ENCODE measurements at places on chromosomes 6 and 20.

- no peak for DNase-seq
Observed at GRCh38 chr6:116229287-116229913, 24.5 kb downstream of the TSPYL4 start.

DNA sequence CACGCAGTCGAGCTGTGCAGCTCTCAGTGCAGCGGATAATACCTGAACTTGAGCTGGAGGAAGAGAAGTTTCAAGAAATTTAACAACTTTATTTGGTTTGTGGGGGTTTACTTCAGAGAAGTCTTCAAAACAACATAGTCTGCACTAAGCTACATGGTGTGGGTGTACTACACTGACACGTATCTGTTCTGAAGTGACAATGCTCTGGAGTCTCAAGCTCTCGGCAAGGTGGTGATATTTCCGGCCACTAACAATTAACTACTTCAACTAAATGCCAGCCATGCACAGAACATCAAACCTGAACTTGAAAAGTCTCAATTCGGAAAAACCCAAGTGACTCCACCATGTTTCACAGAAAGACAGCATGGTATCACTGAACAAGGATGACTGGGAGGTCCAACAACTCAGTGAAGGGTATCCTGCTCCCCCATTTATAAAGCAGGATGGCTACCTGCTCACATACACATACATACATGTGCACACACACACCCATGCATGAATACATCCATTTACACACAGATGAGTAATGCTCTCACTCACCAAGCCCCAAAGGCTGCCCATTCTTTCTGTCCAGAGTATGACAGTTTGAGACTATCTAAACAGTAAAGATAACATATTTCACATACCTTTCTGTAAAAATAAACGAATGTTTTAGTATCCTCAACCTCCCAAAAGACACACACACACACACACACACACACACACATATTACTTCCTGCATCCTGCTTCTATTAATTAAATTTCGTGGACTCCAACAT, 15.4 kb upstream of the ANKRD60 start:
- no peak for DNase-seq

DNA sequence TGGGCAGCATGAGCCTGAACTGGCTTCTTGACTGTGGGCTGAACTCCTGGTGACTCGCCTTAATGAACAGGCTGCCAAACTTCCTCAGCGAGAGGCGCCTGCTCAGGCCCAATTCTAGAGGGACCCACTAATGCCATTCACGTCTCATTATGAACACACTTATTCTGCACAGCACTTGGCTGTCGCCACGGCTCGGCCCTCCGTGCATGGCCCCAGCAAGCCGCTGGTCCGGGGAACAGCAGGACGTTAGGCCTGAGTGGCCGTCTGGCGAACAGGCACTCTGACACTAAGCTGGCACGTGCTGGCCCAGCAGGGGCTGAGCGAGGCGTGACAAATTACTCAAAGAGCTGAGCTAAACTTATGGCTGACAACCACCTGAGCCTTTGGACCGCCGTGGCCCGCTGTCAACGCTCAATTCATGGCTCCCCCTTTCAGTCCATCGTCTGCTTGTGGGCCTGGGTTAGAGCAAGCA, 45.9 kb downstream of the INSM1 start:
- DNase-seq = no peak

DNA sequence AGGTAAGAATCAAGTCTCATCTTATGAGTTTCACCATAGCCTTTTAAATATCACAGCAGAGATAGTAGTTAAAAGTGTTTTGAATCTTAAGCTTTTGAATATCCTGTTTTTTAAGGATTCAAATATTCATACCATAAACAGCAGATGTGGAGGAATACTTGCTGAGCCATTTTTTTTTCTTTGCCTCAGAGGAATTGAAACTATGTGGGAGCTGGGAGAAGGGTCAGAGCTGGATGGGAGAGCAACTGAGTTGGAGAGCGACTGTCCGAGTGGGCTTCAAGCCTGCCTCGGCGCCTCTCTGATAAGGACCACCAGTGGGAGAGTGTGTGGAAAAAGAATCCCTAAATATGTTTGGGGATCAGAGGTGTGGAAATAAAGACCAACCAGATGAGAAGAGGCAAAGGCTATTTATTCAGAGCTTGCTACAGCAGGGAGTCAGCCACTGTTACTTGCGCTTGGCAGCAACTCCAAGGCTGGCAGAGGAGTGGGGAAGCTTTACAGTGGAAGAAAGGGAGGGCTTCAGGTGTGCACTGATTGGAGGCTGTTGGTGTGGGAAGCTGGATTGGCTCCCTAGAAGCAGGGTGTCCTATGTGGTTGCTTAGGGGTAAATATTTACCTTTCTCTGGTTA, 34.3 kb upstream of the MCUR1 start:
- no peak for DNase-seq

DNA sequence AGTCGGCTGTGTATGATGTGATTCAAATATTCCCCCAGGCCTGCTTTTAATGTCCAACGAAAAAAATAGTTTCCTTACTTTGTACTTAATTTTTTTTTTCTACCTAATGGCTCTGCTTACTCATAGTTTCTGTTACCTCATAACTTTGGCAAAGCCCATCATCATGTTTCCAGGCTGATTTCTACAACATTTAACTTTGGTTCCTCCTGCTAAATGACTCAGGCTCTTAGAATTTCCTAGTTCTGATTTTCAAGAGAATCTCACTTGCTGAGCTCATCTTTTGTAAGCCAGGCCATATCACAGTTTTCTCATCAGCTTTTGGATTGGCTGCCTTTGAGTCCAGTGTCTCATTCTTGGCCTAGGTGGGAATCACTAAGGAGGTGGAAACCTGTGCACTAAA, 323.1 kb downstream of the HDGFL1 start:
- DNase-seq = no peak

GRCh38 chr6:126377594-126378153, 37.8 kb downstream of the CENPW start:
- DNase-seq = no peak

DNA sequence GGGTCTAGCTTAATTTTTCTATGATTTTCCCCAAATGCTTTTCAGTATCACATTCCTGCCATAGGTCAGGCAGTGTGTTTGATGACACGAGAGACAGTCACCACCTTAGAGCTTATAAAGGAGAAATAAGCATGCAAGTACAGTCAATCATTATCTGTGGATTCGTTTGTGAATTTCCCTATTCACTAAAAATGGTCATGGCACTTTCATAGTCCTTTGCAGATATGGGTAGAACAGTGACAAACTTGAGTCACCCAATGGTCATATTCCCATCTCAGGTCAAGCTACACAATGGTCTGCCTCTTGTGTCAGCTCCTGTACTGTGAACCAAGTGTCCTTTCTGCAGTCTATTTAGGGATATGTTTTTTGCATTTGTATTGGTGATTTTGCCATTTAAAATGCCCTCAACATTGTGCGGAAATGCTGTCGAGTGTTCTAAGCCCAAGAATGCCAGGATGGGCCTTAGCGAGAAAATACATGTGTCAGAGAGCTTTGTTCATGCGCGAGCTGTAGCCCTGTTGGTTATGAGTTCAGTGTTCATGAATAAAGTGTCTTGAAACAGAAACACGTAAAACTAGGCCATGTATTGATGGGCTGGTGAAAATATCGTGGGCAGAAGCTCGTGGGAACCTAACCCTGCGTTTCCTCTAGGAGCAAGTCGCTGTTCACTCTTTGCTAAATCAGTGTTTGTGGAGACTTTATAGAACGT, 19.8 kb downstream of the SUMO4 start:
- DNase-seq = no peak

GRCh38 chr6:127590344-127590743, 13.4 kb downstream of the C6orf58 start:
- no peak for DNase-seq

DNA sequence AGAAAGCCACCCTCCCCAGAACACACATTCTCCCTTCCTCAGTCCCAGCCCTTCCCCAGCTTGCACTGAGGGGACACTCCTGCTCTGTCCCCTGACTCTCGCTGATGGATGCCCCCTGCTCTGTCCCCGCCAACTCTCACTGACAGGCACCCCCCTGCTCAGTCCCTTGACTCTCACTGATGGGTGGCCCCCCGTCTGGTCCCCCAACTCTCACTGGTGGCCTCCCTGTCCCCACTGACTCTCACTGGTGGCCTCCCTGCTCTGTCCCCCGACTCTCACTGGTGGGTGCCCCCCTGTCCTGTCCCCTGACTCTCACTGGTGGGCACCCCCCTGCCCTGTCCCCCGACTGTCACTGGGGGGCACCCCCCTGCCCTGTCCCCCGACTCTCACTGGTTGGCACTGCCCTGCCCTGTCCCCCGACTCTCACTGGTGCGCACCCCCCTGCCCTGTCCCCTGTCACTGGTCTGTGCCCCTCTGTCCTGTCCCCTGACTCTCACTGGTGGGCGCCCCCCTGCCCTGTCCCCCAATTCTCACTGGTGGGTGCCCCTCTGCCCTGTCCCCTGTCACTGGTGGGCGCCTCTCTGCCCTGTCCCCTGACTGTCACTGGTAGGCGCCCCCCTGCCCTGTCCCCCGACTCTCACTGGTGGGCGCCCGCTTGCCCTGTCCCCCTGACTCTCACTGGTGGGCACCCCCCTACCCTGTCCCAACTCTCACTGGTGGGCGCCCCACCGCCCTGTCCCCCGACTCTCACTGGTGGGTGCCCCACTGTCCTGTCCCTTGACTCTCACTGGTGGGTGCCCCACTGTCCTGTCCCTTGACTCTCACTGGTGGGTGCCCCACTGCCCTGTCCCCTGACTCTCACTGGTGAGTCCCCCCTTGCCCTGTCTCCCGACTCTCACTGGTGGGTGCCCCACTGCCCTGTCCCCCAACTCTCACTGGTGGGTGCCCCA, 60.9 kb downstream of the GINS1 start:
- DNase-seq = no peak

DNA sequence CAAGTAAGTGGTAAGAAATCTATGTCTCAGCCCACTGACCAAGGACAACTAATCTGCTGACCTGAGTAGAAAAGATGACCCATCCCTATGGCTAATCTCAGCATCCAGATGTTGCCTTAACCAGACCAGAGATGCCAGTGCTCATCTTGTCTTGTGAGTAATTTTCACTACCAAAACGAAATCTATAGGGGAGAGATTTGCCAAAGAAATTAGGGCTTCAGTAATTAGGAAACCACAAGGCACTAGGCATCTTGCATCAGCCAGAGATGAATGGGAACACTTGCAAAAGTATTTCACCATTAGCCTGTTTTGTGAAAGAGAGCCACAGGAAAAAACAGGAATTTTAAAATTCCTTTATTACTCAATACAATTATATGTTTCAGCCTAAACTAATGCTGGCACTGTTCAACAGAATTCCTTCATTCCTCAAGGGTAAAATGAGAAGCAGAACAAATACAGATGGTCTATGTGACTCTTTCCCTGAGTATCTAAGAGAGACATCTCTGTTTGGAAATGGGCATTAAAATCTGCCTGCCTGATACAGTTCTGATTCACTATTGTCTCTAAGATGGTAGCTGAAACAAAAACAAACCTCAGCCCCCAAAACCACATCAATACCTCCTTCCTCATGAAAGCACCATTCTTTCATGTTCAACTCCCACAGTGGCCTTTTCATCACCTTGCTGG, 87.8 kb downstream of the GMDS start:
- DNase-seq = no peak

DNA sequence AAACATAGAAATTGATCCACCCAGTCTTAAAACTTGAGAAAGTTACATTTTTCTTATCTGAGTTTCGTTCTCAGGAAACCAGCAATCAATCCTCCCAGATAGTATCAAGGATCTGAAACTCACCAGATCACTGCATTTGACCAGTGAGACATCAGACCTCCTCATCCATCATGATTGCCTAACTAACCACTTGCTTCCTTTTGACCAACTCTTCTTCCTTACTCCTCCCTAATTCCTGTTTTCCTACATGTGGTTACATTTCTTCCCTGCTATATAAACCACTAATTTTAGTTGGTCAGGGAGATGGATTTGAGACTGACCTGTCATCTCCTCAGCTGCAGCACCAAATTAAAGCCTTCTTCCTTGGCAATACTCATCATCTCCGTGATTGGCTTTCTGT, 357.1 kb upstream of the POU3F2 start:
- DNase-seq = no peak

Measured in SHP77 (cell line).